ENCODE measurements at places on chromosomes 12 and 14.

DNA sequence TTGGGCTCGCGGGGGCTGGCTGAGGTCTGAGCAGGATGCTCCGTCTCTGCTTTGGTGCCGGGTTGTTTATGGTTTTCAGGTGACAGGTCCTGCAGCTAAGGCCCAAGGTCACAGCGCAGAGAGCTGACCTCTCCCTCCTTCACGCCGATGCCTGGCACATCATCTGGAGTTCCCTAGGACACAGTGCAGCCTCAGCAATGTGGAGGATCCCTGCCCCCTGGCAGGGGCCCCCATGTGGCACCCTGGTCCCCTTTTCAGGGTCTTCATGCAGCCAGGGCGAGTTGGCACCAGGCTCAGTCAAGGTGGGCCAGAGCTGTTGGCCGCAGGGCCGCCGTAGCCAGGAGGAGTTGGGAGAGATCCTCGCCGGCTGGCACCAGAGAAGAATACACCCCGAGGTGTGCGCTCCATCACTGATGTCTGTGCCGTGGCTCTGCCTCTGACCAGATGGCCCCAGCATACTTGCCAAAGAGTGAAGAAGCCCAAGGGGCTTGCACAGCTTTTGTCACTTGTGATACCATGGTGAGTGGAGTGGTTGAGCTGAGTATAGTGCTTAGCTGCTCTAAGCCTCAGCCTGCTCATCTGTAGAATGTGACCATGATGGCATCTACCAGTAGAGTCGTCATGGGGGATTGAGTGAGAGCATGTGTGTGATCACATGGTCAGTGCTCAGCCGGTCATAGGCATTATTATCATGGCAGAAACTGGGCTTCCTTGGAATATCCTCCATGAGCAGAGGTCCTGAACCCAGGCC is 11.0 kb downstream of the TPCN1 start:
- ATAC-seq: no peak

GRCh38 chr12:93943780-93944179 is 204.6 kb upstream of the PLXNC1 start:
- ATAC-seq: peak; percentile 85

- no peak for ATAC-seq
Observed at GRCh38 chr12:124386059-124386458, 91.2 kb downstream of the RFLNA start.

- ATAC-seq: no peak
Observed at GRCh38 chr14:100388103-100389054, 65.2 kb downstream of the SLC25A47 start.

GRCh38 chr12:60257063-60257462 is 661.2 kb downstream of the SLC16A7 start:
- no peak for ATAC-seq

DNA sequence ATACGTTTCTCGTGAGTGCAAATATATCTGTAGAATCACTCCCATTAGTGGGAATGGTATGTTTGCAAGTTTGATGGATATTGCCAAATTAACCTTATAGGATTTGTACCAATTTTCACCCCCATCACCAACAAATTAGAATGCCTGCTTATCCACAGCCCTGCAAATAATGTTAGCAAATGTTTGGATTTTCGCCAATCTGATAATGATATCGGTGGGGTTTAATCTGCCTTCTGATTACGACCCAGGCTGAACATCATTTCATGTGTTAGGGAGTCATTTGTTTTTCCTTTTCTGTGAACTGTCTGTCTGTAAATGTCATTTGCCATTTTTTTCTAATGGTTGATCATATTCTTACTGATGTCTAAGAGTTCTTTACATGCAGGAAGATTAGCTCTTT is 4.1 kb upstream of the DAZAP2 start:
- no peak for ATAC-seq

GRCh38 chr12:52629281-52630007 is 11.1 kb upstream of the KRT73 start:
- ATAC-seq: no peak

- no peak for ATAC-seq
Observed at GRCh38 chr14:50823762-50824636, 7.0 kb downstream of the NIN start.

- ATAC-seq: no peak
Observed at GRCh38 chr12:59859171-59859510, 263.3 kb downstream of the SLC16A7 start.

- ATAC-seq: no peak
Observed at GRCh38 chr12:112087055-112087850, 21.3 kb downstream of the NAA25 start.

DNA sequence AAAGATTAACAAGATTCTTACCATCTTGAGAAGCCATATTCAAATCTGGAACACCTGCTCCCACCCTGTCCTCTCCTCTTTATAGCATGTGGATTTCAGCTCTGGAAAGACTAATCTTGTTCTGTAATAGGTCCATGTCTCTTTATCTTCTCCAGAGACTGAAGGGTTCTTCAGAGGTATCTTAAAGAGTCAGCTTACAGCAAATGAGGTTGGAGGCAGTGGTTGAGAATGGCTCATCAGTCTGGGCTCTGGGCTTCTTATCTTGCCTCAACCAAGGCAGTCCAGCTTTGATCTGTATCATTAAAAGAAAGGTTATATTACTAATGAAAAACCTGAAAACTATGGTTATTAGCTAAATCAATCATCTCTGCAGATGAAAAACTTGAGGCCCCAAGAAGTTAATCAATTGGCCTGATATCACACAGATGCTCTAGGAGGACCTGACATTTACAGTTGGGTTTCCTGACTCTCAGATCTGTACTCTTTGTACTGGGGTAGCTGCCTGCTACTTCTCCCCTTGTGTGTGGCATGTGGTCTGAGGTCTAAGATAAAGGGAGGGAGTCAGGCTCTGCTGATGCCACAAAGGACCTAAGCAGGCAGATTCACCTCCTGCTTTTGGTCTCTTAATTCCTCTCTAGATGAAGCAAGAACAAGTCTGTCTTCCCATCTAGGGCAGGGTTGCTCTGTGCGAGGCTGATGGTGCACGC is 1.7 kb upstream of the AKAP6 start:
- no peak for ATAC-seq

- no peak for ATAC-seq
Observed at GRCh38 chr12:19574601-19575000, 135.3 kb downstream of the AEBP2 start.

GRCh38 chr14:106883218-106883692 is 1356.9 kb downstream of the TMEM121 start:
- no peak for ATAC-seq

DNA sequence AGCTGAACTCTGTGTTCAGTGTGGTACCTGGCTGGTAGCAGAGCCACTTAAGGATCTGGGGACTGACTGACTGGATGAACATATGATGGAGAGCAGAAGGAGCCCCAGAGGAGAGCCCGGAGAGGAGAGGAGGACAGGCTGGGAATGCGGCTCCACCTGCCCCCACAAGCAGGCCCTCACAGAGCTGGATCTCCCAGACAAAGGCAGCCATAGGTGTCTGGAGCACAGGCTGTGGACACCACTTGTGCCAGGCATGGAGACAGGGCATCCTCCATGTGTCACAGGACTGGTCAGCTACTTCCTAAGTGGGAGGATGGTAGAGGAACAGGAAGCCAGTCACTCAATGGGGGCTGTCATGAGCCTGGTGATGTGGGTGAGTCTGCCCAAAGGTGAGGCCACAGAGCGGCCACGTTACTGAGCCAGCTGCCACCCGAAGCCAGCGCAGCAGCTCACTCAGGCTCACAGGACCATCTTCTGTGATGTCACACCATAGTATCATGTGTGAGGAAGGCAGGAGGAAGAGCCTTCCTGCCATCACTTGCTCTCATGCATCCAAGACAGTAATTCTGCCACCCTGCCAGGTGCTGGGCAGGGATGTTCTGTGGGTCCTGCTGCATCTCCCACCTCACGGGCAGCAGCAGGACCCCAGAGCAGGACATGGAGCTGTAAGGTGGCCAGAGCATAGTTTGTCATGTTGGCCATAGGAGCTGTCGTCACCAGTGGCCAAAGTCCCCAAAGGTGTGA is 72.1 kb downstream of the PRIMA1 start:
- no peak for ATAC-seq

DNA sequence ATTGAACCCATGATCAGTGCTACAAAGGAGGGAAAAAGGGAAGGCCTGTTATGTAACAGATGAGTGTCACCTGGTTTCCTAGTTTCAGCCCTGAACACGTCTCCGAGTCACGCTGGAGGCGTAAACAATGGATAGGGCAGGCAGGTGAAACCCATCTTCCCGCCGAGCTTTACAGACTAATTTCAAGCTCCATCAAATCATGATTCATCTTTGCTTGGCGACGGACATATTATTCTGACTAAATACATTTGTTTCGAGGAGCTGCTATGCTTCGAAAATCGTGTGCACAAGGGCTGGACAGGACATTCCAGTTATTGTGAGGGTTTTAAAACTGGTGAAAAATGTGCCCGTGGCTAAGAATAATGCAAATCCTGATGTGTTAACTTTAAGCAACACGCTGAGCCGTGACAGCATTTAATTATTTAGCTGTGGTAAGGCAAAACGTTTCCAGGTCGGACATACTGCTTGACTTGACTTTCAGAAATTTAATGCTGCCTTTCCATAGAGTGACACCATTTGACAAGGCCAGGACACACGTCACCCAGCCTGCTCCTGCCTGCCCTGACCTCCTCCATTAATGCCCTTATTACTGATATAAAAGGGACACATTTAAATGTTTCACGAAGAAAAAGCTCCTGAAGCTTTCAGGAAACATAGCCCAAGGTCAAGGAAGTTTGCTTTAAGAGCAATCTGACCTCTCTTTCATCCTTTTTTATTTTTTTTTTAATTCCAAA is 1203.5 kb upstream of the TMEM132C start:
- peak; percentile 63 for ATAC-seq

DNA sequence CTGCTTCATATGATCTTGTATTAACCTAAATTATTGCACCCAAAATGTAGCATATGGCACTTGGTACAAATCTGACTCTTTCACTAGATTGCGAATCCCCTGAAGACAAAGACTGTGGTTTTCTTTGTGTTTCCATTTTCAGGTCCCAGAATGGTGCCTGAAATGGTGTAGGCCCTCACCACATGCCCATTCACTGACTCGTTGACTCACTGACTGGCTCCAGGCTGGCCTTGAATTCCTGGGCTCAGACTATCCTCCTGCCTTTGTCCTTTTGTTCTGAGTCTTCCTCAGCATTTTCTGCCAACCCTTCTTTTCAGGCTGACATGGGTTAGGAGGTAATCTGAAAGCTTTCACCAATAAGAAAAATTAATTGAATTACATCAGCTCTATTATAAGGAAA is 368.7 kb upstream of the GARIN6 start:
- ATAC-seq: no peak

- peak; percentile 44 for ATAC-seq
Observed at GRCh38 chr12:14892726-14893505, 7.3 kb upstream of the MGP start.

- no peak for ATAC-seq
Observed at GRCh38 chr14:24988760-24989159, 61.2 kb downstream of the STXBP6 start.

- ATAC-seq: no peak
Observed at GRCh38 chr14:65821224-65821753, 408.8 kb downstream of the FUT8 start.

GRCh38 chr14:69079747-69080146 is 73.2 kb downstream of the DCAF5 start:
- no peak for ATAC-seq

DNA sequence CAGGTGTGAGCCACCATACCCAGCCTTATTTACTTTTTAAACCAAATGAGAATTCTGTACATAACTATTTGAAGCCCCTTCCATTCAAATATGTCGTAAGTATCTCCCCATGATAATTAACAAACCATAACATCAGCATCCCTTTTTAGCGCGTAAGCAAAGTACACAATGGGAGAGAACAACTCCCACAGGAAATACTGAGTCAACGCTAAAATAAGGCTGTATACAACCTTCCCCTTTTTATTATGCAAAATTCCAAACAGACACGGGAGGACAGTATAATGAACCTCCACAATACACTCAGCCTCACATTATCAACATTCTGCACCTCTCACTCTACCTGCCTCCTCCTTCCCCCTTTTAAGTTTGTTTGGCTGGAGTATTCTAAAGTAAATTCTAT is 73.5 kb downstream of the CCDC88C start:
- ATAC-seq: no peak

GRCh38 chr12:11855983-11856374 is 206.5 kb downstream of the ETV6 start:
- no peak for ATAC-seq

- no peak for ATAC-seq
Observed at GRCh38 chr14:55717621-55718020, 137.6 kb downstream of the KTN1 start.

- no peak for ATAC-seq
Observed at GRCh38 chr14:72722201-72722785, 171.6 kb downstream of the DPF3 start.

GRCh38 chr12:24541193-24541871 is 407.6 kb downstream of the BCAT1 start:
- ATAC-seq: no peak
